ENCODE measurements at places on chromosomes 1 and 21.

GRCh38 chr1:153933955-153934354, 11.2 kb upstream of the GATAD2B start:
- no peak for DNase-seq

- DNase-seq, result no peak
These were observed 88.3 kb upstream of the SELENON start for GRCh38 chr1:25711555-25712298.

DNA sequence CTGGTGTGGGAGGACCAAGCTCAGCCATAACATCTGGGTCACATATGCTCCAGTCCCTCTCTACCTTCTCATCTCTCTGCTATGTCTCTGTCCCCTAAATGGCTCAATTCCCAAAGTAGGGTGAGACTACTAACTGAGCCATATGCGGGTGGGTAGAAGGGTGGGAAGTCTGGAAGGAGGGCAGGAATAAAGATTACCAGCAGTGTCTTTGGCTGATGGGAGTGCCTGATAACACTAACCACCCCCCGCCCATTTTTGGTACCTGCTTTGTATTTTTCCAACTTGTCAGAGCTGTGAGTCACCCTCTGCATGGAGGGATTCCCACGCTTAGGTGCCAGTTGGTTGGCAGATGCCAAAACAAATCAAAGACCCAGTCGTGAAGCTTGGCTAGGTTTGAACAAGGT, 14.9 kb upstream of the SSBP3 start:
- no peak for DNase-seq

GRCh38 chr21:37130971-37131370, 57.9 kb downstream of the TTC3 start:
- DNase-seq, result no peak

DNA sequence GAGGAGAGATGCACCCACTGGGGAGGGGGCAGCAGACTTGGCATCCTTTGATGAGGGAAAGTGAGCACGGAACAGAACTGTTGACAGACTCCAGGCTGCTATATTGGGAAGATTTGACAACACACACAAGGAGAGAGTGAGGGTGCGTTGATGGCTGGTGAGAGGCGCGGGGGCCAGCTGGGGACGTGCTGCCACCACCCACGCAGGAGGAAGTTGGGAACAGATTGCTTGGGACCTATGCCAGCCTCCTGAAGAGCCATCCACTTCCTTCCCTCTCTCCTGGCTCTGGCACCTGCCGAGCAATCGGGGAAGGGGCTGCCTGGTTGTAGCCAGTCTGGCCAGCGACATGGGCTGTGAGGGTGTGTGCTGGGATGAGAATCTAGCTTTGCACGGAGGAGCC, 223.7 kb upstream of the CSF3R start:
- no peak for DNase-seq

DNA sequence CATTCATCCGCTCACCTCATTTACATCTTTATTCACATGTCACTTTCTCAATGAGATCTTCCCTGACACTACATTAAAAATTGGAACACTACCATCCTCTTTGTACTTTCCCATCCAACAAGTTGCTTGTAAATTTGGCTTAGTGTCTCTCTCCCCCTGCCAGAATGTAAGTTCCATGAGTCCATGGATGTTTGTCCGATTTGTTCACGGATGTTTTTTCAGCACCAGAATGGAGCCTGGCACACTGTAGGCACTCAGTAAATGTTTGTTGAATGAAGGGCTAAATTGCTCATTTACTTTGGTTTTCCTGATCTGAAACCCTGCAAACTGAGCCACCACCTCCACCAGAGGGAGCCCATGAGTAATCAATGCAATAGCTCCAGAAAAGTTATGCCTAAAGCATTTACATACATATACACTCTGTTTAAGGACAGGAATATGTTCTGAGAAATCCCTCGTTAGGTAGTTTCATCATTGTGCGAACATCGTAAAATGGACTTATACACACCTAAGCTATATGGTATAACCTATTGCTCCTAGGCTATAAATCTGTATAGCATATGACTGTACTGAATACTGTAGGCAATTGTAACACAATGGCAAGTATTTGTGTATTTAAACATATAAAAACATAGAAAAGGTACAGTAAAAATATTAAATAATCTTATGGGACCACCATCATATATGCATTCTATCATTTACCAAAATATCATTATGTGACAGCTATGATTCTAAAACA, 2.8 kb upstream of the EYA3 start:
- no peak for DNase-seq

GRCh38 chr1:89736937-89737733, 83.7 kb upstream of the LRRC8D start:
- no peak for DNase-seq

DNA sequence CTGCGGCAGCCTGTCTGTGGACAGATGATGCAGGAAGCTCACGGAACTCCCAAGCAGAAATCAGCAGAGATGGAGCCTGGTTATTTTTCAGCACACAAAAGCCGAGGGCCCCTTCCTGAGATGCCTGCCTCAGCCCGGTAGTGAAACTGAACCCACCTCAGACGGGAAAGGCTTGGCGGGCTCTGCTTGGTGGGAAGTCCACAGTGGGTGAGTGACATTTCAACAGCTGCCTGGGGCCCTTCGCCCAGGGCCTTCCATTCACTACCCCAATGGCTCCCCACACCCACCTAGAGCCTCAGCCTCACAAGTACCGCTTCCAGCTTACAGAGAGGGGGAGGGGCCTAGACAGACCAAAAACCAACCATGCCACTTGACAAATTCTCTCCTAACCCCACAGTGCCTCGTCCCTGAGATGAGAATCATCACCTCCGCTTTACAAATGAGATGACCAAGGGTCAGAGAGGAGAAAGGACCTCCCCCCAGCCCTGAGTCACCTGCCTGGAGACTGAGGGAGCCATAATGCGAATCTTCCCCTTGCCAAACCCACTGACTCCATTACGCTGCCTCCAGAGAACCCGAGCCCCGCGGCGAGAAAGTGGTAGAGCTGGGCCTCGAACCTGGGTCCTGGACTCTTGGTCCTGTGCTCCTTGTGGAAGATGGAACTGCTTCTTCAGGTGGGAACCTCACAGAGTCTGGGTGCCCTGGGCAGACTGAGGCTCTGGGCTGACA, 3.4 kb upstream of the ECE1 start:
- no peak for DNase-seq

- no peak for DNase-seq
These were observed 80.5 kb downstream of the PDE9A start for GRCh38 chr21:42733874-42734273.

GRCh38 chr1:228735871-228736586, 750 bp downstream of the RHOU start:
- peak; percentile 75 for DNase-seq

GRCh38 chr1:4587721-4588120, 66.7 kb upstream of the AJAP1 start:
- DNase-seq, result no peak

GRCh38 chr1:198253259-198253658, 96.5 kb downstream of the NEK7 start:
- DNase-seq, result no peak

- DNase-seq, result no peak
These were observed 136.5 kb upstream of the POU3F1 start for GRCh38 chr1:38183096-38183495.

- no peak for DNase-seq
These were observed 36.5 kb downstream of the ZMYND12 start for GRCh38 chr1:42419126-42419821.

DNA sequence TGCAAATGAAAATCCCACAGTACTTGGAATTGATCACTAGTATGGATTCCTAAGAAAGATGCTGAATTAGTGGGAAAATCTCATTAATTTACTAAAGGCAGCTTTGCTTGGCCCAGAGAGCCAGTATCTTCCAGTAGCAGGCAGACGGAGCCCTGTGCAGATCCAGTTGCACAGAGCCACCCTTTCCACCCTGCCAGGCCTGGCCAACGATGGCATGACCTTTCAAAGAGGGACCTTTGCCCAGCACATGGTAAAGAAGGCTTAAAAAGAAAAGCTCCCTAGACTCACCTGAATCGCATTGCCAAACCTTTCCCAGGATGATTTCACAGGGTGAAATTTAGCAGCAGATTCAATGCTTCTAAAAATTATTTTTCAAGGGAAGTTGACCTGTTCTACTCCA, 170.5 kb upstream of the CAMK1G start:
- DNase-seq, result no peak

GRCh38 chr1:76870037-76870436, 2.8 kb downstream of the ST6GALNAC5 start:
- no peak for DNase-seq

DNA sequence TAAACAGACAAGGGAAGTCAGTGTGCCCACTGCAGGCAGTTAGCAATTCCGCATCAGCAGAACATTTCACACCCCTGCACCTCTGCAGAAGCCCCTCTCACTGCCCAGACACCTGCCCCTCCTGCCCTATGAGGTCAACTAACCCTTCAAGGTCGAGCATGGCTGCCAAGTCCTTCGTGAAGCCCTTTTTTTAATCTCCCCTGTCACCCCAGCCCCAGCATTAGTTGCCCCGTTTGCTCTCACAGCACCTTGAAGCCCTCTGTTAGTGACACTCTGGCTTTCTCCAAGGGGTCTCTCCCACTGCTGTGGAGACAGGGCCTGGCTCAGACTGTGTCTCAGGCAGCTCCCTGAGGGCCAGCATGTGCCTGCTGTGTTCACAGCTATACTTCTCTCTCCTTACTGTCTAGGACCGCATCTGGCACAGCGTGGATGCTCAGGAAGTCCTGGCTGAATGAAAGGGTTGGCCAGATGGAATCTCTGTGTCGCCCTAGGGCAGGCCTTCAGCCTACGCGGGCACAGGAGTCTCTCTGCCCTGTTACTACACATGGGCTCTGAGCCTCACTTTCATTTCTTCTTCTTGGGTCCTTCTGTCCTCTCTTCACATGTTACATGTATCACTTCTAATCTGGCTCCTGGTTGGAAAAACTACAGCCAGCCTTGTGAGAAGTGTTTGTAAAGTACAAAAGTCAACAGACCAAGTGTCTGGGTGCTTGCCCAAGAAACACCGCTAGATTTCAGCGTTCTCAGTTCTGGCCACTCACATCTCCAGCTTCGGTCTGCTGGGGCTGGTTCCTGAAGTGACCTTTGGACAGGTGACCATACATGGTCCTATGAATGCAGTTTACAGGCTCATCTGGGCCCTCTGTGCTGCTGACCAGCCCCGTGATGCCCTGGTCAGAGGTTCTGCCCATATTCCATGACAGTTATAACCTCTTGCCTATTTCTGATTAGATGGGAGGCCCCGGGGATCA, 19.7 kb downstream of the SLC2A1 start:
- DNase-seq, result no peak
